CMK (cell line): ENCODE measurements at places on chromosomes 2 and 18.

DNA sequence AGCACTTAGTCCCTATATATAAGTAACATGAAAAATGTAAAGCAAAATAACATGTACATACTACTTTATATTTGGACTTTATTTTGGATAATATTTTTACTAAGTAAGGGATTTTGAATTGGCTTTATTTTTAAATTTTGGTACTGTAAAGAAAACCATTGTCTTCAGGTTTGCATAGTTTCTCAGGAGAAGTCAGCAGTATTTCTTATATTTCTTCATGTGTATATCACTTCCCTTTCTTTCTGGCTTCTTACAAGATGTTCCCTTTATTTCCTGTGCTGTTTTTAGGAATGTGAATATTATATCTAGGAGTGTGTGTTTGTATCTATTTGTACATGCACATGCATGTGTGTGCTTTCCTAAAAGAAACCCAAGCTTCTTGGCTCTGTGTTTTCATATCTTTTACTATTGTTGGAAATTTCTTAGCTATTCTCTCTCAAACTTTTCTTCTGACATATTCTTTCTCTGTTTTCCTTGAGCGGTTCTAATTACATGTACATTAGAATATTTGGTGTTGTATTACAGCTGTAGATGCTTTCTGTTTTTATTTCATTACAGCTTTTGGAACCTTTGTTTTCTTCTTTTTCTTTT lies 1549.7 kb upstream of the ACVR2A start:
- DNase-seq = no peak

DNA sequence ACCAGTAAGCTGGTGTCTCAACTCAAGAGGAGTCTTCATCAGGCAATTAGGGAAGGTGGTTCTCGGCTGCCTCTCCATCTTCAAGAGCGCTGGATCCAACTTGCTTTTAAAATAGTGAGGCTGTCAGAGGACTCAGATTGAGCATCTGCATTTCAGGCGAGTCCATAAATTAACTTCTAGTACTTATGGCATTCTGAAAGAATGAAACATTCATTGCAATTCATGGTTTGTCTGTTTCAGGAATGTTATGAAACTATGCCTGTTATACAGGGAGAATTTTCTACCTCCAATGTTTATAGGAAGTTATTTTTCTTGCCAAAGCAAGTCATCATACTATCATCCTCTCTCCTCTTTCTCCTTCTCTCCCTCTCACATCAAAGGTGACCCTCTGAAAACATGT lies 883.2 kb downstream of the SLC4A3 start:
- DNase-seq = no peak

DNA sequence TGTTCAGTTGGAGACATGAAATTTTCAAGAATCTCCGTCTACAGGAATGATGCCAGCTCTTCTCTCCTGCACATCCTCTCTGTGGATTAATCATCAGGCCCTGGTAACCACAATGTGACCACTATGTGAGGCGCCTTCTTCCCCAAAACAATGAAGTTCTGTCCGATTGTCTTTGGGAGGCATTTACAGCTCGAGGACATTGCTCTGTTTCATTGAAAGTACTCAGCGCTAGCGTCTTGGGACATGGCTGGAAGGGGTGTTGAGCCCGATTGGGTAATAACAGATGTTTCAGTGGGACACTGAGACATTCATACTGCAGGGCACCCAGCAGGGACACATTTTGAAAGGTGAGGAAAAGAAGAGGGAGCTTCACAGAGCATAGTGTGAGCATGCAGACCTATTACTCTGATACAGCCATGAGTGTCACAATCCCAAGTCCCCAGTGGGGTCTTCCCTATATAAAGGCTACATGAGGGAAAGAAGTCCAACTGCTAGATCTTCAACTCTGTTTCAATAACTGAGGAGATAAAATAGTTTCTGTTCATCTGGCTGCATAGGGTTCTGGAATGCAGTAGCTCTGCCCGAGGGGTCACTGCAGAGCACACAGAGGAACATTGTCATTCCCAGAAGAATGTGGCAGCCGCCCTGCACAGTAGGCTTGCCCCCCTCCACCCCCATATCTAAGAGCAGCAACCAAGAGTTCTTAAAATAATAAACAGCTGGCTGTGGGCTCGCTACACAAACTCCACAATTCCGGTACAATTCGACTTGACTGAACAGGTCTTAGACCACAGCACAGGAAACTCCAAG lies 237.3 kb downstream of the OSR1 start:
- no peak for DNase-seq

GRCh38 chr2:61178603-61179545 lies 16.9 kb downstream of the C2orf74 start:
- no peak for DNase-seq
